Iris pigment epithelial cell (primary cell): ENCODE measurements at places on chromosomes 2 and 18.
A peak's percentile ranks its signal among the peaks of the same experiment; 100 is the strongest.

GRCh38 chr18:3427944-3428343 lies 22.0 kb upstream of the TGIF1 start:
- no peak for DNase-seq

DNA sequence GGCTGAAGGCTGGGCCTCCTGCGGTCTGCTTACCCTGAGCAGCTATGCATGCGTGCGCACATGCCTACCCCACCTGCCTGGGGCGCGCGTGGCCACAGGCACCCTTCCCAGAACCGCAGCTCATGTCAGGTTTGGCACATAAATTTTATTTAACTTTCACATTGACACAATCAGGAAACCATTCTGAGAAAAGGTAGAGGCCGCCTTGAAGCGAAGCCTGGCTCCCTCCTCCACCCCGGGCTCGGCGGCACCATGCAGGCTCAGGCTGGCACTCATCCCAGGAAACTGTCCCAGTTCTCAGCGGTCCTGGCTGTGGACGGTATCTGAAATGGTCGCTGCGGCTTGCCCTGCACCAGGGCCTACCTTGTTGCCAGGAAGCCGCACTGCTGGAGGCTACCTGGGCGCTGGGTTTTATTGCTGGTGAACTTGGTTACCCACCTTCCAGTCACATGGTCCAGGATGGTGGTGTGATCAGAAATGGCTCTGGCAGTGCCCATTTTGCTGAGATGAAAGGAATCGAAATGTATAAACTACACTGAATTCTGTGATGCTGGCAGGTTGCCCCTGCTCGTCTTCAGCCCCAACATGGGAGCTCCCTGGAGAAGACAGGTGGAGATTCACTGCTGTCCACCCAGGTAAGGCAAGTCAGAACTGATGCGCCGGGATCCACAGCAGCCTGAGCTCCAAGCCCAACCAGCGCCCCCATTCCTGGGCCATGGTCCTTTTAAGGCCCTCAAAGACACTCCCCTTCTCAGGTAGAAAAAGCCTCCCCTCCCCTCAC lies 25.5 kb downstream of the CHST10 start:
- no peak for DNase-seq

- no peak for DNase-seq
These were observed 254.9 kb downstream of the NDUFA10 start for GRCh38 chr2:239770246-239770639.

GRCh38 chr2:197442857-197443256 lies 8.0 kb upstream of the SF3B1 start:
- DNase-seq = no peak

- DNase-seq = no peak
These were observed 694.6 kb downstream of the SUCLG1 start for GRCh38 chr2:83764447-83765005.

GRCh38 chr18:28522236-28522635 lies 345.3 kb upstream of the CDH2 start:
- DNase-seq = no peak

DNA sequence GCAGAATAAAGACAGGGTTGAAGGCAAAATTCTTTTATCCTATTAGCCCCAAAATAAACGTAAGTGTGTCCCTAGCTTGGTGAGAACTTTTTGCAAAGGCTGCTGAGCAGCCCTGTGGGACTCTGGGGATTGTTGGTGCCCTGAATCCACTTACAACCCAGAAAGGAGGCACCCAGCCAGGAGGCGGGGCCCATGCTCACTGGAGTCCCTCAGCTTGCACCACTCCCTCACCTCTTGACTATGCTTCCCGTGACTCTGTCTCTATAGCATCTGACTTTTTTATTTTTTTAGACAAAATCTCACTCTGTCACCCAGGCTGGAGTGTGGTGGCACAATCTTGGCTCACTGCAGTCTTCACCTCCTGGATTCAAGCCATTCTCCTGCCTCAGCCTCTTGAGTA lies 15.8 kb upstream of the COL6A3 start:
- no peak for DNase-seq

GRCh38 chr18:67305466-67305865 lies 211.1 kb downstream of the DSEL start:
- no peak for DNase-seq

GRCh38 chr2:27703638-27704341 lies 40.1 kb downstream of the SLC4A1AP start:
- DNase-seq = peak; percentile 83

DNA sequence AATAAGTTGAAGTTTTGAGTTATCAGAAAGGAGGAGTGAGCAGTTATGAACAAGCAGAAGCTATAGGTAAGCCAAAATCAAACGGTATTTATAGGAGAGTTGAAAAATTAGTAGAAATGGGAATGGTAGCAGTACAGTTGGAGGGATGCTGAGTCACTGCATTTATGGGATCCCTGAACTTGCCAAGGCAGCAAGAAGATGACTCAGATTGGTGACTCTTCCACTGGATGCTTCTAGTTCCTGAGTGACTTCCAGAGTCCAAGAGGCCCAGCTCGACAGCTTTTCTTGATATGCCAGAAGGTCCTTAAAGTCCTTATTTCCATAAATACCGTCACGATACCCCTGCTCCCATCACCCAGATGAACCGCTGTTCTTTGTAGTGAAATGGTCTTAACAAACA lies 31.1 kb upstream of the ACTR3 start:
- DNase-seq = peak; percentile 90

DNA sequence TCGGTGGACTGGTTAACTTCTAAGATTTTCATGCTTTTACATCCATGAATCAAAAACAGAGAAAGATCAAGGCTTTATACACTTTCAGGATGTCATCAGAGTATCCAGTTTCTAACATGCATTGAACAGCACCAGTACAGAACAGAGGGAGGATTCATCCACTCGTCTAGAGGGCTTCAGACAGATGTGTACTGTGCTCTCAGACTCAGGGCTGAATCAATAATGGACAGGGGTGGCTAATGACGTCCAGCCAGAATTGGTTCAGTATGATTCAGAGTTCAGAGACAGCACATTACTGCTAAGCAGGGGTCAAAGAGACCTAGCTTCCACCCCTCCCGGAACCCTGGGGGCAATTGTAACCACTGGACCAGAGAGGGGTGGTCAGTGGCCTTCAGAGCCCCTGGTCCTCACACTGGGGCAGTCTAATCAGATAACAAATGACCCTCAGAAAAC lies 37.3 kb downstream of the RNU4ATAC start:
- peak; percentile 56 for DNase-seq

DNA sequence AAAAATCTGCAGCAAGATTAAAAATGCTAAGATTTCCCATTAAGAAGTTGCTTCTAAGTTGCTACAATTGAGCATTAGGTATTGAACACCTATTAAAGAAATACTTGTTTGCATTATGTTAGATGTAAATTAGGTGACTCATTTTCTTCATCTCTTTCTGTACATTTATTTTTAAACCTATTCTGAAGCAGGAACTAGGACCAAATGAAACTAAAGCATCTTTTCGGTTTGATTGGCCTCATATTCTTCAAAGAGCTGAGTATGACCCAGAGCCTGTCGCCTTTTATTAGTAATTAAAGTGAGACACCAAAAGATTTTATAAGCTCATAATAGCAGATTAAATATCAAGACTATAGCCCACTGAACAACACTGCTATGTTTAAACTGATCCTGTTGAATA lies 83.4 kb upstream of the ZEB2 start:
- no peak for DNase-seq

DNA sequence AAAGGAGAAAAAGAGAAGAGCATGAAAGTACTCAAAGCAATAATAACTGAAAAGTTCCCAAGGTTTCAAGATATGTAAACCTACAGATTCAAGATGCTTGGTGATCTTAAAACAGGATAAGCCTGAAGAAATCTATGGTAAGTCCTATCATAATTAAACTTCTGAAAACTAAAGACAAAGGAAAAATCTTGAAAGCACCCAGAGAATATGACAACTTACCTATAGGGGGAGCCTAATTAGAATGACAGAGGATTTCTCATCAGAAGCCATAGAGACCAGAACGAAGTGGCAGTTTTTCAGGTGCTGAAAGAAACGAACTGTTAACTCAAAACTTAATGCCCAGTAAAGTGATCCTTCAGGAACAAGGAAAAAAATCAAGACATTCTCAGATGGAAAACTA lies 59.7 kb downstream of the XDH start:
- peak; percentile 22 for DNase-seq

- no peak for DNase-seq
These were observed 29.3 kb downstream of the DNER start for GRCh38 chr2:229684942-229685562.

DNA sequence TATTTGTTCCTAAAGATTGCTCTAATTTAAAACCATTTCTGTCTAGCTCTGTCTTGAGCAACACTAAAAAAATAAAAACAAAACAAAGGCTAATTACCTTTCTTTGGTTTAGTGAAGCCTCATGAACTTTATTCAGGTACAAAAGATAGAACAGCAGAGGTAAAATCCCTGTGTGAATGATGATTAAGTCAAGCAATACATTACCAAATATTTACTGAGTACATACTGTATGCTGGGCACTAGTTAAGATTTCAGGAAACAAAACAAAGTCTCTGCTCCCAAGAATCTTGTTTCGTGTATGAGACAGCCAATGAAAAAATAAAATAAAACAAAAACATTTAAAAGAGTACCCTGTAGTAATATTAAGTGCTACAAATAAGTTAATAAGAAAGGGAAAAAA lies 257.5 kb downstream of the RND3 start:
- no peak for DNase-seq

DNA sequence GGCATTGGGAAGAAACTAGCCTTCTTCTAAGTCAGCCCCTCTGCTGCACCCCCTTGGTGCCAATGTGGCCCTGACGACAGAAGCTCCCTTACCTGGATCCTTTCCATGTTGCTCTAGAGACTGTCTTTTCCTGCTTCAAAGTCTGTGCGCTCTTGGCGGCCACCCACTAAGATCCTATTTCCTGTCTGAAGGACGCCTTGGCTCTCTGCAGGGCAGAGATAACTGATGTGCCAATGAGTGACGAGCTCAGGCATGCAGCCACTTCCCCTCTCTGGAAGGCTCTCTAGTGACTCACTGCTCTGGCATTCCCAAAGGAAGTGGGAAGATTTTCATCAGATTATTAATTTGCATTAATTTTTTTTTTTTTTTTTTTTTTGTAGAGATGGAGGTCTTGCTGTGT lies 273.5 kb downstream of the CDH20 start:
- DNase-seq = peak; percentile 92

- DNase-seq = no peak
These were observed 46.2 kb upstream of the DYNC2LI1 start for GRCh38 chr2:43727634-43728014.

DNA sequence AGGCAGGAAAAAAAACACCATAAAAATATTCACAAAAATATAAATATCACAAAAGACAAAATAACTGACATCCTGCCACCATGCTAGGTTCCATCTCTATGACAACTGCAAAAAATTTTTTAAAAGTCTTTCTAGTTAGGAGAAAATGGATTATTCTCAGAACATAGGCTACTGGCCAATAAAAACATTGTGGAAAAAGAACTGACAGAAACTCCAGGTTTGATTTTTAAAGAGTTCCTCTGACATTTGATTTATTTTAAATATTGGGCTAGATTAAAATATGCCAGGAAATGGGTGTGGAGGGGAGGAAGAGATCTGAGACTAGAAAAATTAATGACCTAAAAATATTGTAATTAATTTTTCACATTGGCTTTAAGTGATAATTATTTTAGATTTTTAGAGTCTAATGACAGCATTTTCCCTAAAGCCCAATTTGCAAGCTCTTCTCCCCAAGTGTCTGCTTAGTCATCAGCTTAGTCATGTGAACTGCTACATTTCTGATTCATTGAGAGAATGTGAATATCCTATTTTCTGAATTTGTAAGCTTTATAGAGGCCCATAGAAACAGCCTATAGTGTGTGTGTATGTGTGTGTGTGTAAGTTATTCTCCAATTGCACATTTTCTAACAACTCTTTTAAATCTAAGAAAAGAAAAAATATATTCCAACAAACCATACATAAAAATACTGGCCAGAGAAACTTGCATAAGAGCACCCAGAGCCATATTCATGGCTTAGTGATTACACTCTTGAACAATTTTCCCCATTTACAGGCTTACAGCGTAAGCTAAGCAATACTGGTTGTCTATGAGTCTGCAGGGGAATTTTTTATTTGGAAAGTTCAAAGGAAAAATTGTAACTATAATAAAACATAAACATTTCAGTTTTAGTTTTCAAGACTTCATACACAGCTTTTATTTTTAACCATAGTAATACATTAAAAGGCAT lies 48.4 kb downstream of the TMEFF2 start:
- DNase-seq = peak; percentile 82

- DNase-seq = no peak
These were observed 137.9 kb downstream of the SLC4A3 start for GRCh38 chr2:219765231-219765911.

DNA sequence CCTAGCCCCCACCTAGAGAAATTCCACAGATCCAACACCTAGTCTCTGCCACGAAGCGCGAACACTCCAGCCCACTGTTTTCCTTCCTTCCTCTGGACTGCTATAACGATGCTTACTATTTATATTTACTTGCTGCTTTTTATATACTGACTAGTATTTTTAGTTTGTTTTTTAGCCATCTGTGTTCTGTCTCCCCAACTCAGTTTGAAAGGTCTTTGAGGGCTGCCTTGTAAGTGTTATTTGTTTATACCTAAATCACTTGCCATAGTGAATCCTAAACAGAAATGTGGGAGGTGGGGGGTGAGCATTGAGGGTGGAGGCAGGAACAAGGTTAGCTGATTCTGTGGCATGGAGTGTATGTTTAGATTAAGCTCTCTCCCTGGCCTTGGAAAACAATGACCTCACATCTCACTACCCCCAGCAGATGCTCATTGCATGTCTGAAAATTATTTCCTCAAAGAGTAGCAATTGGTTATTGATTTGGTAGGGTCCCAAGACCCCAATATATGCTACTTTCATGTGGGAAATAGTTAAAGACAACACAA lies 1.1 kb upstream of the NCKAP5 start:
- no peak for DNase-seq

DNA sequence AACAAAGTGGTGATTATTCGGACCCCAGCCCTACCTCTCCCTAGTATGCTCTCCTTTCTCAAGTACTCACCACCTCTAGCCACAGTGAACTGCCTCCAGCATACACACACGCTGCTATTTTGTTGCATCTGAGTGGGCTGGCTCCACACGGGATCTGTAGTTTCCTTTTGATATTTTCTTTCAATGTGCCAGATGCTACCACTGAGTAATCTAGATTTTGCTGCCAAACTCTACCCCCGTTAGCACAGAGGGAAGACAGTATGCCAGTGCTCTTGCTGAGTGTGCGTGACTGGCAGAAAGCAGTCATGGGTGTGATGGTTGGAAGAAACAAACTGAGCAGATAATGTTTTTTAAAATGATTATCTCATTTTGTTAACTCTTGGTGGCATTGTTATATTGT lies 11.6 kb downstream of the CFLAR start:
- DNase-seq = peak; percentile 71

GRCh38 chr2:37489536-37489935 lies 145.1 kb downstream of the QPCT start:
- peak; percentile 7 for DNase-seq

DNA sequence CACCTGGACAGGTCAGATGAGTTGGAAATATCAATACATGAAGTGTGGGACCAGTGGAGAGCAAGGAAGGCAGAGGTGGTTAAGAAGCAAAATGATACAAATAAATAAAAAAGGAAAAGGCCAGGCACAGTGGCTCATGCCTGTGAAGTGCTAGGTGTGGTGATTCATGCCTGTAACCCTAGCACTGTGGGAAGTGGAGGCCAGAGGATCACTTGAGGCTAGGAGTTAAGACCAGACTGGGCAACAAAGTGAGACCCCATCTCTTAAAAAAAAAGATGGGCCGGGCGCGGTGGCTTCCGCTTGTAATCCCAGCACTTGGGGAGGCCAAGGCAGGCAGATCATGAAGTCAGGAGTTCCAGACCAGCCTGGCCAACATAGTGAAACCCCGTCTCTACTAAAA lies 2.9 kb downstream of the STON1 start:
- DNase-seq = peak; percentile 63
